ENCODE measurements at places on chromosomes 12 and 14.

DNA sequence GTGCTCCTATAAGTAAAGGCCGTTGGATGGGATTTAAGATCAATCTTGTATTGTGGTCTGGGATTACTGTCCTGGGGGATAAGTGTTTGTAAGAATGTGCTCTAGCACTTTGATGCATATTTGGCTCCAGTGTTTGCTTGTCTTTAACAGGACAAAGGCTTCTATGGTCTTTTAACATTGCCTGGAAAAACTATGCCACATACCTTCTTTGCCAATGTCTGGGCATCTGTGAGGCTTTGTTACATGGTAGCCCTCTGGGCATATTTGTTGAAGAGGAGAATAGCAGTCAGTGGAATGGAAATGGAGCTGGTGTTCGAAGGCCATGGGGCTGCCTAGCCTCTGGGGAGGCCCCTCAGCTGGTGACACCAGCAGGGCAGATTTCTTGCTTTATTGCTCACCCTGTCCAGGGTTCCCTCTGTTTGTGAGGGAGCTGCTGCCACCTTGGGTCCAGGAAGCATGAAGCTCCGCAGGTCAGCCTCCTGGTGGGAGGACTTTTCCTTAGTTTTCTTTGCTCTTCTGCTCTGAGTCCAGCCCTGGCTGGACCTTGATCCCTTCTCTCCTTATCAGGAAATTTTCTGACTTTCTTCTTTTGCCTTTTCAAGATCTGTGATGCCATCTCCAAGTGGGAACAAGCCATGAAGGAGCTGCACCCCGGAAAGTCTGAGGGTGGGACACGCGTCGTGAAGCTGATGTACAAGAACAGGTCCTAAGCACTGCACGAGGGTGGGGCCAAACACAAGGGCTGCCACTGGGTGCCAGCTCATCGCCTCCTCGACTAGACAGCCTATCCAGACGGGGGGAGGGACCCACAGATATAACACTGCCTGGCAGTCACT lies 19.5 kb downstream of the PIGH start:
- no peak for DNase-seq

GRCh38 chr14:53956427-53957201 lies at the start of gene BMP4:
Gene BMP4, minus strand, starts transcription at chr14:53956825. Its CDS starts 4,603 bp downstream, at chr14:53952222.
- DNase-seq = no peak

- DNase-seq = no peak
These were observed 183.9 kb upstream of the PWP1 start for GRCh38 chr12:107501681-107502080.

DNA sequence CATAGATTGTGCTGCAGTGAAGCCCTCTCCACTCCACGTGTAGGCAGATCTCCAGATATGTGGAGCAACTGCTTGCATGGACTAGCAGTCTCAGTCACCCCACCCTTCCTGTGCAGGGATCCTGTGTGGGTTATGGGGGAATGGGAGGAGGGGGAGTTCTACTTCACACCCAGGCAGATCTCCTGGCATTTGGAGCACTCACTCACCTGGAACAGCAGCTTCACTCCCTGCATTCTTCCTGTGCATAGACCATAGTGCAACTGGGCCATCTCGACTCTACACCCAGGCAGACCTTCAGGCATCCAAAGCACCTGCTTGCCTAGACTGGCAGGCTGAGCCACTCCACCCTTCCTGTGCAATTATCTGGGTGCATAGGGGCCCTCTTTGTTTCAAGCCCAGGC lies 96.0 kb upstream of the PCED1B start:
- DNase-seq = no peak

DNA sequence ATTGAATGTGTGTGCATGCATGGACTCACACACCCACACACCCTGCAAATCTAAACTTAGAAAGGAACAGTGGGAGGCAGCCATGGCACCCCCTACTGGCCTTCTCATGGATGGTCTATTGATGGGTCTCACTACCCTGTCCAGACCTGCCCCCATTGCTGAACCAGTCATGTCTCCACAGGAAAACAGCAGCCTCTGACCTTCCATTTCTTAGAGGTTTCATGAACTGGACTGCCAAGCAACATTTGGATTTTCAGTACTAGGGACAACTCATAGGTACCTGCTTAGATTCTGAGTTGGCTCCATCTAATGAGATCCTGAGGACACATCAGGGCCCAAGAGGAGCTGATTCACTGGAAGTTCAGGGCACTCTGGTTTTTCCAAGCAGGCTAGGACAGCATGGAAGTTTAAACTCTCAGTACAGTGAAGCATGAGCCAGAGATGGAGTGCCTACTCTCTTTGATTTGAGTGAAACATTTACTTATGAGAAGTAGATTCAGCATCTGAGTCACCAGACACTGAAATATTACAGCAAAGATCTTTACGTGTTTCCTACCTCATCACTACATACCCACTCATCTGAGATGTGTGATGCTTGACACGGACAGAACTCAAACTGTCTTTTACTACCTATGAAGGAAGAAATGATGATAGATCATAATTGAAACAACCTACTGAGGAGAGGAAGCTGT lies 98.9 kb upstream of the PLEKHG7 start:
- DNase-seq = no peak

DNA sequence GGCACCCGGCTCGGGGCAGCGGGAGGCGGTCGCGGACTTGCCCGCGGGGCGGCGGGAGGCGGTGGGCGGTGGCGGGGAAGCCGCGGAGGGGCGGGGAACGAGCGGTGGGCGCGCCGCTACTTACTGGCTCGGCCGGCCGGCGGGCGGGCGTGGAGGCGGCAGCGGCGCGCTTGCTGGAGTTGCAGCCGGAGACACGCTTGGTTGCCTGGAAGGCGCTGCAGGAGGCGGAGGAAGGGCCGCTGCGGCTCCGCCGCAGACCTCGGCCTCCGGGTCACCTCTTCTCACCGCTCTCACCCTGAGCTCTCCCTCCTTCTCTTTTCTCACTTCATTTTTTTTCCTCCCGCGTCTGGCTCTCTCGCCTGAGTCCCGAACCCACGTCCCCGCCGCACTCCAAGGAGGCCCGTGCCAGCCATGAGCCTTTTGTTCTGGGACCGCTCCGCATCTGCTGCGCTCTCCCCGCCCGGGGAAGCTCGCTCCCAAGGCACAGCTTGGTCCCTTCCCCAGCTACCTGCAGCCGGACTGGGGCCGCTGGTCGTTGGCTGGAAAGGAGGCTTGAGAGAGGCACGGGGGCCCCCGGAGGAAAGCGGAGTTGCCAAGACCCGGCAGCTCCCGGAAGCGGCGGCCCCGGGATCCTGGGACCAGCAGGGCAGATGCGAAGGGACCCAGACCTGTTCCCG lies 592 bp upstream of the KCNK10 start:
- no peak for DNase-seq

DNA sequence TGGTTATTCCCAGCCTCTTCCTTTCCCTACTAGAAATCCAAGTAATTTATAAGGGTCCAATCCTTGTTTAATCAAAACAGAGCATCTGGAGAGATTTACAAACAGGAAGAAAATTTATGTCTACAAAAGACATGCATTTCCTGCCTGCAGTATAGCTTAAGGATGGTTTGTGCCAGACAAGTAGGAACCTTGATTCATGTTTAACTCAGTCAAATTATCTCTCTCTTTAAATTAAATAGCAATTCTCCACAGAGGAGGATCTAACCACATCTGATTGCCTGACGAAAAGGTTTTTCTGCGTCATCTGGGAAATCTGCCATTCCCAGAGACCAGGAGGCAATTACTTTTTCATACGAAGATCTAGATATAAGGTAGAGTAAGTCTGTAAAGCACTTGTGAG lies 105.2 kb downstream of the ZFC3H1 start:
- DNase-seq = no peak

- no peak for DNase-seq
These were observed 31.7 kb downstream of the BBS10 start for GRCh38 chr12:76316468-76316867.

GRCh38 chr14:53509276-53510244 lies 356.4 kb upstream of the DDHD1 start:
- DNase-seq = no peak

- no peak for DNase-seq
These were observed 209.5 kb downstream of the ANO6 start for GRCh38 chr12:45425426-45425825.

GRCh38 chr12:42660968-42661937 lies 71.7 kb upstream of the PRICKLE1 start:
- no peak for DNase-seq

- peak; percentile 1 for DNase-seq
These were observed 391.3 kb upstream of the FOXG1 start for GRCh38 chr14:28375295-28375694.

DNA sequence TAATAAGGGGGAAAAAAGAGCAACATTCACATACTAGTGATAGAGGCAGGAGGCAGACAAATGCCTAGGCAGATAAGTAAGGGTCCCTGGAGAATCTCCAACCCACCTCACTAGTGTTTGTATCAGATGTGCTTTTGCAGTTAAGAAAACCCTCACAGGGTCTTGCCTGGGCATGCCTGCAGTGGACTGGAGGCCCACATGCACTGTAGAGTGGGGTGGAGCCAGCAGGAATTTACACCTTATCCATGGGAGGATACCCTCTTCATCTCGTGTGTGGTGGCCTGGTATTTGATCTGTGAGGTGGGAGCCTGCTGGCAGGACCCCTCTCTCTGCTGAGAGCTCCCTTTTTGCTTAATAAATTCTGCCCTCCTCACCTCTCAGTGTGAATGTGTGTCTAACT lies 238.0 kb upstream of the SLC16A7 start:
- no peak for DNase-seq

GRCh38 chr12:1453810-1454209 lies 140.6 kb downstream of the FBXL14 start:
- DNase-seq = no peak

GRCh38 chr12:106113824-106114446 lies 24.8 kb downstream of the NUAK1 start:
- DNase-seq = no peak

DNA sequence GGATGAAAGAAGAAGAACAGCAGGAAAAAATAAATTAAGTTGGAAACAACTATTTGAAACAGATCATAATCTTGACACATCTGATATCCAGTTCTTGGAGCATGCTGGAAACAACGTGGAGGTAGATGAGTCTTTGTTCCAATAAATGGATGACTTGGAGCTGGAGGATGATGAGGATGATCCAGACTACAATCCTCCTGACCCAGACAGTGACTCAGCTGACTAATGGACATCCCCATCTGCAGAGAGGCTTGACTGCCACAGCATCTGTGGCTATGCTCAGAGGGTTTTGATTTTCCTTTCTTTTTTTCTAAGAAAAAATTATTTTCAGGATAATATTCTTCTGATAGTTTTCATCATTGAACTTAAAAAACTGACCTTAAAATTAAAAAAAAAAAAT lies 6.2 kb upstream of the ZDHHC17 start:
- DNase-seq = no peak

GRCh38 chr12:108729612-108730364 lies 1.5 kb downstream of the CORO1C start:
- no peak for DNase-seq

All from HuH-7 (cell line).